Activated CD4-positive, alpha-beta memory T cell treated with anti-CD3 and anti-CD28 coated beads for 36 hours (primary cell): ENCODE measurements at places on chromosomes 11 and 22. TPM values are rescaled to one million over a fixed set of nuclear protein-coding genes. Genes with fewer than 3 reads are reported as not detected.

DNA sequence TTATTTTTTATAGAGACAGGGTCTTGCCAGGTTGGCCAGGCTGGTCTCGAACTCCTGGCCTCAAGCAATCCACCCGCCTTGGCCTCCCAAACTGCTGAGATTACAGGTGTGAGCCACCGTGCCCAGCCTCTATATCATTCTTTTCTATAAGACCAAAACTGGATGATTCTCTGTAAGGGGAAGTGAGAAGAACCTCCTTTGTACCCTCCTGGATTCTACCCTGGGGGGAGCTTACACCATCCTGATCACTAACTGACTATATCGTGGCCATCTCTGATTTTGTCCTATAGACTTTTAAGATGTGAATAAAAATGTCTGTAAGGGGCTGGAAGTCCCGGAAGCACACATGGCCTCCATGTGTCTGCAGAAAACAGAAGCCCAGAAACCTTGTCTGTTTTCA is 9.1 kb downstream of the PIWIL4 start:
- DNase-seq: no peak
- H3K4me3 ChIP-seq: no peak overlapping the region
- H3K27ac ChIP-seq: no peak overlapping the region
- H3K27me3 ChIP-seq: no peaks in the 10 kb centered on the region
- H3K36me3 ChIP-seq: peaks cover 1% of the 10 kb centered on the region
- no peaks in the 10 kb centered on the region for H3K4me1 ChIP-seq

- no peak overlapping the region for H3K27ac ChIP-seq
- H3K4me3 ChIP-seq: no peak overlapping the region
- H3K36me3 ChIP-seq: no peaks in the 10 kb centered on the region
- no peak for DNase-seq
- peaks cover 11% of the 10 kb centered on the region for H3K27me3 ChIP-seq
Observed at GRCh38 chr11:33478111-33478573, 221.0 kb downstream of the HIPK3 start.

GRCh38 chr11:35836205-35836604 is 107.7 kb upstream of the LDLRAD3 start:
- no peak overlapping the region for H3K27ac ChIP-seq
- no peaks in the 10 kb centered on the region for H3K4me1 ChIP-seq
- no peak for DNase-seq
- peaks cover 12% of the 10 kb centered on the region for H3K27me3 ChIP-seq

Gene HEPACAM
- not detected for total RNA-seq

DNA sequence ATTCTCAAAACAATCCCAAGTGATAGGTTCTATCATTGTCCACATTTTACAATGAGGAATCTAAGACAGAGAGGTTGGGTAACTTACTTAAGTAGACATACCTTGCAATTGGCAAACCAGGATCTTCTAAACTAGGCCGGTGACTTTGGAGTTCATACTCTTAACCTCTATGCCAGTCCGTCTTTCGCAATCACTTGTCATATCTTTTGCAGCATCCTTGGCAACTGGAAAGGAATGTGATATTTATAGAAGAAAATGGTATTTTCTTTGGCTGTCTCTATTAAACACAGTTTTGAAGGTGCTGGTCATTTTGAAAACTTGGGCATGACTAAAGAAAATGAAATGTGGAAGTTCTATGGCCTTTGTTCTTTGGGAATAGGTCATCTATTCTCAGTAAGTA is 556.5 kb downstream of the NELL1 start:
- no peaks in the 10 kb centered on the region for H3K4me1 ChIP-seq
- H3K27ac ChIP-seq: no peak overlapping the region
- no peaks in the 10 kb centered on the region for H3K27me3 ChIP-seq
- H3K4me3 ChIP-seq: no peak overlapping the region

DNA sequence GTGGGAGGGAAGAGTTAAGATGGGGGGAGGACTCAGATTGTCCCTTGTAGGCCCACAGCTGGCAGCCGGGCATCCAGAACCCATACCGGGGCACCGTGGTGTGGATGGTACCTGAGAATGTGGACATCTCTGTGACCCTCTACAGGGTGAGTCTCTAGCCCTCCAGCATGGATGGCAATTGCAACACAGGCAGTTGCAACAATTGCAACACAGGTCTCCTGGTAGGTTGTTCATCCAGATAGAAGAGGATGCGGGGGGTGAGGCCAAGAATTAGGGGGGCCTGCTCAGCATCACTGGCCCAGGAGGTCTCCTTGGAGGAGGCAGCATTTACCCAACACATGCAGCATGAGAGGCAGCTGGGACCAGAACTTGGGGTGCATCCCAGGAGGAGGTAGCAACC is 3.4 kb downstream of the EHBP1L1 start:
- no peaks in the 10 kb centered on the region for H3K27me3 ChIP-seq
- H3K27ac ChIP-seq: no peak overlapping the region
- DNase-seq: no peak
- no peak overlapping the region for H3K4me3 ChIP-seq
- H3K36me3 ChIP-seq: peaks cover 43% of the 10 kb centered on the region
- peaks cover 22% of the 10 kb centered on the region for H3K4me1 ChIP-seq

DNA sequence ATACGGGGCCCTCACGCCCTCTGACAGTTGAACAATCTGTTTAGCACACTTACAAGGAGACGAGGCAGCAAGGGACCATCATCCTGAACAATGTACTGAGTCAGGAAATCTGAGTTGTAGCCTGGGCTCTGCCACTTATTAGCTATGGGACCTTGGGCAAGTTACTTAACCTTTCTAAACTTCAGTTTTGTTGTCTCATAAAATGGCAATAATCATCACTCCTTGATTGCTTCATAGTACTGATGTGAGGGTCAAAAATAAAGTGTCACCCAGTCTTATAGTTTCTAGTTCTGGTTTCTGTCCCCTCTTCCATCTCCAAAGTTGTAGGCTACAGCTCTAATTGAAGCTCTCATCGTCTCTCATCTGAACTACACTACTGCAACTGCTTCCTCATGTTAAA is 46.7 kb downstream of the RELT start:
- peaks cover 5% of the 10 kb centered on the region for H3K36me3 ChIP-seq
- H3K27ac ChIP-seq: no peak overlapping the region
- H3K4me1 ChIP-seq: peaks cover 2% of the 10 kb centered on the region
- no peak overlapping the region for H3K4me3 ChIP-seq
- no peak for DNase-seq
- no peaks in the 10 kb centered on the region for H3K27me3 ChIP-seq

Gene CHCHD10
- 157 TPM for total RNA-seq

Gene MPZL2
- total RNA-seq: 17.8 TPM

Gene BCO2
- 0.73 TPM for total RNA-seq

Gene MS4A1
- not detected for total RNA-seq

Gene ANGPTL5
- total RNA-seq: not detected

- peak overlapping the region; percentile 84 for H3K4me3 ChIP-seq
- H3K36me3 ChIP-seq: peaks cover 2% of the 10 kb centered on the region
- no peak for DNase-seq
- H3K4me1 ChIP-seq: peaks cover 15% of the 10 kb centered on the region
Observed at GRCh38 chr11:2400762-2401435, 349 bp downstream of the TSSC4 start.

DNA sequence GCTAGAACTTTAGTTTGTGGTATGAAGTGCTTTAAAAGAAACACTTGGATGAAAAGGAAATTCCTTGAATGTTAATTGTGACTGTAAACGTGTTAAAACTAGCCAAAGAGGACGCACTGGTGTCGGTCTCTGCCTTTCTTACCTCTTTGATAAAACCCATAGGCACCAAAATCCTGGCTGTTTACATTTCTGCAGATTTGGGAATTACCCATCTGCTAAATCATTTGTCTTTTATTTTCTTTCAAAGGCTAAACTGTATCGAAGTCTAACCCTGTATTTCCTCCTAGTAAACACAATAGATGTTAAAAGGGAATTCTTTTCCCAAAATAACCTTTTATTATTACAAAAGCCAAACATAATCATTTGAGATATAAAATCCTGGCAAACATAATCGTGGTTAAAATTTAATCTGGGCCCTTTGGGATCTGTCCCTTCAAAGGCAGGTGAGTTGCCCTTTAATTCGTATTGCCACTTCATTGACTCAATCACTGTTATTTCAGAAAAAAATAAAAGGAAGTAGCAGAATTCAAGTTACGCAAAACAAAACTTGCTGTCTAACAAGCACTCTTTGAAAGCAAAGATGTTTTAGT is 2.4 kb downstream of the RASSF10 start:
- no peaks in the 10 kb centered on the region for H3K36me3 ChIP-seq
- H3K27ac ChIP-seq: no peak overlapping the region
- H3K27me3 ChIP-seq: peaks cover 70% of the 10 kb centered on the region
- no peak for DNase-seq
- no peak overlapping the region for H3K4me3 ChIP-seq

DNA sequence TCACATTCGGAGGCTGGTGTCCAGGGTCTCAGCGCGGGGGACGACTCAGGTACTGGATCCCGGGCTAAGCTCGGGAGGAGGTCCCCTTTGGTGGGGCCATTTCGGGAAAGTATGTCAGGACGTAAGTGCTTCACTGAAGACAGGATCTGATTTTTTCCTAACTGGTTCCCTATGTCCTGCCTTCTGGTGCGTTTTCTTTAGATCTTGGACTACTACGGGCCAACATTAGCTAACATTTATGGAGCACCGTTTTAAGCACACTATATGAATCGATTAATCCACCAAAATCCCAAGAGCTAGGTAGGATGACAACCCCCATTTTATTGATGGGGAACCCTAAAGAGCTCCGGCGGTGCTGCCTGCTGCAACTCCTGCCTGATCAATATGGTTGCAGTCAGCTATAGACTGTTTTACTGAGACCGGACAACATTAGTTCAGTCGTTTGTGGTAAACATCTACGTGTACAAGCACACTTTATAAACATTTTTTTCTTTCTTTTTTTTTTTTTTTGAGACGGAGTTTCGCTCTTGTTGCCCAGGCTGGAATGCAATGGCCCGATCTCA is 17.0 kb upstream of the WDR74 start:
- DNase-seq: no peak
- peaks cover 58% of the 10 kb centered on the region for H3K36me3 ChIP-seq

DNA sequence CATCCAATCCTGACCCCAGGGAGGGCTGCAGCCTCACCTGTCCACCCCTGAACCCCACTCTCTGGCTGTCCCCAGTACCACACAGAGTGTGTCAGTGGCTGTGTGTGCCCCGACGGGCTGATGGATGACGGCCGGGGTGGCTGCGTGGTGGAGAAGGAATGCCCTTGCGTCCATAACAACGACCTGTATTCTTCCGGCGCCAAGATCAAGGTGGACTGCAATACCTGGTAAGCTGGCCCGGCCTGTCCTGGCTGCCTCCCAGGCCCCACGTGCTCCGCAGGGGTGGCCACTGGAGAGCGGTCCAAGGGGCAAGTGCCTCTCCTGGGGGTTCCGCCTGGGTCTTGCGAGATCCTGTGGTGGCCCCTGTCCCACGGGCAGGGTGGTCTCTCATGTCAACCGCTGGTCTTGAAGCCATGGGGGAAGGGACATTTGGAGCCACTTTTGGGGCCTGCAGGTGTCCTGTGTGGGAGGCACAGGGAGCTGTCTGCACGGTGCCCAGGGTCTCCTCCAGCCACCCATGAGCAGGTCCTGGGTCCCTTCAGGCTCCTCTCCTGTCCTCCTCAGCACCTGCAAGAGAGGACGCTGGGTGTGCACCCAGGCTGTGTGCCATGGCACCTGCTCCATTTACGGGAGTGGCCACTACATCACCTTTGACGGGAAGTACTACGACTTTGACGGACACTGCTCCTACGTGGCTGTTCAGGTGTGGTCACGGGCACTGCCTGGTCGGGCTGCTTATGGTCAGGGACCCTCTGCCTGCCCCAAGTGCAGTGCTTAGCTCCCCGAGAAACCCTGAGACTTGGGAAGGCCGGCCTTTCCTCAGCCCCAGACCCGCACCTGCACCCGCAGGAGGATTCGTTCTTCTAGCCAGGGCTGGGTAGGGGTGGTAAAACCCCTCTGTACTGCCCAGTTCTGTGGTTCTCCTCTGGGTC is 11.8 kb downstream of the MUC2 start:
- no peaks in the 10 kb centered on the region for H3K4me1 ChIP-seq
- no peaks in the 10 kb centered on the region for H3K27me3 ChIP-seq
- no peak for DNase-seq
- no peaks in the 10 kb centered on the region for H3K36me3 ChIP-seq
- H3K27ac ChIP-seq: no peak overlapping the region
- H3K4me3 ChIP-seq: no peak overlapping the region

DNA sequence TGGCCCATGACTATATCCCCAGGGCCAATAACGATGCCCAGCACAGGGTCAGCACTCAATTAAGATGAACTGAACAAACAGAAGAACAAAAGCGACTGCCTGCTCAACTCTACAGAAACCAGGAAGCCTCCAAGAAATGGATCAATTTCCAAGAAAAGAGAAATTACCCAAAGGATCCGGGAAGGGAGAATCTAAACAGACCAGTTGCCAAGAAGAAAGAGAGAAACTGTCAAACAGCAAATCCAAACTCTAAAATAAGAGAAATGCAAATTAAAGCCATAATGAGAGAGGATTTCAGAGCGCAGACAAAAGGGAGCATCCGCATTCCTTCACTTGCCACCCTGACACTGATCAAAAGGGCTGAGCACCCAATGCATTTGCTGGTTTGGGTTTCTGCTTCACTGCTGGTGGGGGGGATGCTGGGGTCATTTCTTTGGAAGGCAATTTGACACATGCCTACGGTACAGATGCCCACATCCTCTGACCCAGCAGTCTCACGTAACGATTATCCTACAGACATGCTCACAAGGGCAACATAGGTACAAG is 37.7 kb upstream of the RFPL3 start:
- no peak overlapping the region for H3K4me3 ChIP-seq
- DNase-seq: no peak
- no peak overlapping the region for H3K27ac ChIP-seq
- peaks cover 7% of the 10 kb centered on the region for H3K27me3 ChIP-seq
- H3K4me1 ChIP-seq: no peaks in the 10 kb centered on the region
- H3K36me3 ChIP-seq: no peaks in the 10 kb centered on the region

DNA sequence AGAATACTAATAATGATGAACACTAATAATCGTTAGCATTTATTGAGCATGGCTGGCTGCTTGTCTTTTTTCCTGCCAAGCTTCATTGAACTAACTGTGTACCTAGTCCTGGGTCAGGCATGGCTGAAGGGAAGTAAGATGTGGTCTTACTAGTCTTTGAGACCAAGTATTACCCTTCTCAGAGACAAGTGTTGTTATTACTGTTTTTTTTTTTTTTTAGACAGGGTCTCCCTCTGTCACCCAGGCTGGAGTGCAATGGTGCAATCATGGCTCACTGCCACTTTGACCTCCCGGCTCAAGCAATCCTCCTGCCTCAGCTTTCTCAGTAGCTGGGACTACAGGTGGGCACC is 4.6 kb downstream of the ST14 start:
- no peak for DNase-seq
- no peaks in the 10 kb centered on the region for H3K36me3 ChIP-seq
- H3K4me3 ChIP-seq: no peak overlapping the region
- peaks cover 46% of the 10 kb centered on the region for H3K27me3 ChIP-seq
- H3K4me1 ChIP-seq: peaks cover 8% of the 10 kb centered on the region
- no peak overlapping the region for H3K27ac ChIP-seq

Gene PICK1
- 16.5 TPM for total RNA-seq

Gene COMMD9
- 23.7 TPM for total RNA-seq

- DNase-seq: no peak
- peaks cover 27% of the 10 kb centered on the region for H3K27me3 ChIP-seq
- no peaks in the 10 kb centered on the region for H3K36me3 ChIP-seq
Observed at GRCh38 chr22:43365715-43366440, 22.7 kb upstream of the SCUBE1 start.

DNA sequence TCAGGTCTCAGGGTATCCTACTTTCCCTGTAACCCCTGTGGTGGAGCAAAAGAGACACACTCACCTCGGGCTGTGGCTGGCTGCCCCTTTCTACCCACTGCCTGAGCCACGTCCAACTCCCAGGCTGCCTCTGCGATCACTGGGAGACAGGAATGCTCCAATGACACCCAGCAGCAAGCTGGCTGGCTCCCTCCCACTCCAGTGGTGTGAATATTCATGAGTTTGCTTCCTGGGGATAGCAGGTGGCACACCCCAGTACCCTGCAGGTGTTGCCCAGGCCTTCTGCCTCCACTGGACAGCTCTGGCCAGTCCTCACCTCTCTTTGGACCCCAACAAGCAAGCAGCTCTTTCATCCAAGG is 9.7 kb downstream of the GAL3ST1 start:
- H3K36me3 ChIP-seq: no peaks in the 10 kb centered on the region
- H3K4me1 ChIP-seq: no peaks in the 10 kb centered on the region
- H3K27ac ChIP-seq: no peak overlapping the region
